ENCODE measurements at places on chromosomes 2 and 18.

DNA sequence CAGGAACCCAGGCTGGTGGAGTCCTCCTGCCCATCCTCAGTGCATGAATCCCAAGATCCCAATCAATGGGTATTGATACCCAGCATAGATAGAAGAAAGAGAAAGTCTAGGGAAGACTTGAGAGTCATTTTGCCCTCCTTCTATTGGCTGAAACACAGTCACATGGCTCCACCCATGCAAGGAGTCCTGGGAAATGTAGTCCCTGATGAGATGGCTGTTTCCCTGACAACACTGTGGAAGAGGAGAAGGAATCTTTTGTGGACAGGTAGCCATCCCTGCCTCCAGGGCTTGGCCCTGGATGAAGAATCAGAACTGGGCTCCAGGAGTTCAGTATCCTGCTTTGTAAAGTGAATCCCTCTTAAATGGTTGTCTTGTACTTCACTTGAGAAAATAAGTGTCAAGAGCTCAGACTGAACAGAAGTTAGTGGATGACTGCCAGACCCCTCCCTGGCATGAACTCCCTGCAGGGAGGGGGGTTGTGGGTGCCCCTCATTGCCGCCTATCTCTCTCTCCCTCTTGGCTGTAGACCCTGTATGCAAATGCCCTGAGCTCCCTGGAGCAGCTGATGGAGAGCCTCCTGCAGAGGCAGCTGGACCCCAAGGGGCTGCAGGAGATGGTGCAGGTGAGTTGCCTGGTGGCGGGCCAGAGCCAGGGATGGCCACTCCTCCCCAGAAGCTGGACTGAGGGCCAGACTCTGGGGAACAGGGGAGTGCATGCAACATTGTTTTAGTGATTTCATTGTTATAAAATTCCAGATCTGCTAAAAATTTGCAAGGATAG is 36.1 kb downstream of the MROH2A start:
- no peak for DNase-seq

DNA sequence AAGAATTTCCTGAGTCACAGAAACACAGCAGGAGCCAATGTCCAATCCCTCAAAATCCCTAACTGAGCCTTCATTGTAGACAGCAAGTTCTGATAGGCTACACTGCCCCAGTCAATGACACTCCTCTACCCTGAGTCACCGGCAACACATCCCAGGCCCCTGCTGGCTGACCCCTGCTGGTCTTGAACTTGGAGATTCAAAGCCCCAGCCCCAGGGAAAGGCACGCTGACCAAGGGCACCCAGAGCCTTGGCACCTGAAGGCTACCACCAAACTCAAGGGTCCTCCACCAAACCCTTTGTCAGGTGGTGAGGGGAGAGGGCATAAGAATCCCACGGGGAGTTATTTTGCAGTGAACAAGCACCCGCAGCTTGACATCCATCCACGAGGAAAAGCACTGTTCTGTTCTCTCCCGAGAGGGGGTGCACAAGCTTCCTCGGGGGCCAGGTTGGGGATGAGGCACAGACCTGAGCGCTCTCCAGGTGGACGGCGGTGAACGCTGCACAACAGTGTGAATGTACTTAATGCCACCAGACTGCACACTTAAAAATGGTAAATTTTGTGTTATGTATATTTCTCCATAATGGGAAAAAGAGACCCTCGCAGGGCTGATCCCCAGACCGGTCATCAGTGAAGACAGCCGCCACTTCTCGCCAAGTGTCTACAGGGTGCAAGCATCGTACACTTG is 46.9 kb downstream of the TFCP2L1 start:
- no peak for DNase-seq

DNA sequence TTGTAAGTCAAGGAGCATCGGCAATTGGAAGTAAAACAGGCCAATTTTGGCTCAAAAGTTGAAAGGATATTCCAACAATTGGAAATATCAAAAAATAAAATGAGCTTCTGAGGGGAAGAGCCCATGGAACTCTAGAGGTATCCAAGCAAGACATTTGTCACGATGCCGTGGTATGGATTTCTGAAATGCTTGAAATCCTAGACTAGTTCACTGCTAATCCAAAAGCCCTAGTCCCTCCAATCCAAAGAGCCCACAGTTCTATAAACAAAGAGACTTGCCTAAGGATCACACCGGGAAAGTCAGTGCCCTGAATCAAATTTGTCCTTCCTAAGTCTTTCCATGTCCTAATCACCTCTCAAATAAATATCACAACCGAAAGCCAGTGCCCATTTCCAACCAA is 85.1 kb downstream of the CLHC1 start:
- DNase-seq: no peak

DNA sequence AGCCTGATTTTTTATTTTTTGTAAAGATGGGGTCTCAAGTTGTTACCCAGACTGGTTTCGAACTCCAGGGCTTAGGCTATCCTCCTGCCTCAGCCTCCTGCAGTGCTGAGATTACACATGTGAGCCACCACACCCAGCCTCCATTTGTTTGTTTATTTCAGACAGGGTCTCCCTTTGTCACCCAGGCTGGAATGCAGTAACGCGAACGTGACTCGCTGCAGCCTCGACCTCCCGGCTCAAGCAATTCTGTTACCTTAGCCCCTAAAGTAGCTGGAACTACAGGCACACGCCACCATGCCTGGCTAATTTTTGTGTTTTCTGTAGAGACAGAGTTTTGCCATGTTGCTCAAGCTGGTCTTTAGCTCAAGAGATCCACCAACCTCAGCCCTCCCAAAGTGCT is 27.2 kb downstream of the UBXN4 start:
- no peak for DNase-seq

Data from stimulated activated CD4-positive, alpha-beta T cell treated with anti-CD3 and anti-CD28 coated beads, Interleukin-4, amount 100 ng/mL, for 24 hours (primary cell).